ENCODE measurements at places on chromosomes 1 and 21.

DNA sequence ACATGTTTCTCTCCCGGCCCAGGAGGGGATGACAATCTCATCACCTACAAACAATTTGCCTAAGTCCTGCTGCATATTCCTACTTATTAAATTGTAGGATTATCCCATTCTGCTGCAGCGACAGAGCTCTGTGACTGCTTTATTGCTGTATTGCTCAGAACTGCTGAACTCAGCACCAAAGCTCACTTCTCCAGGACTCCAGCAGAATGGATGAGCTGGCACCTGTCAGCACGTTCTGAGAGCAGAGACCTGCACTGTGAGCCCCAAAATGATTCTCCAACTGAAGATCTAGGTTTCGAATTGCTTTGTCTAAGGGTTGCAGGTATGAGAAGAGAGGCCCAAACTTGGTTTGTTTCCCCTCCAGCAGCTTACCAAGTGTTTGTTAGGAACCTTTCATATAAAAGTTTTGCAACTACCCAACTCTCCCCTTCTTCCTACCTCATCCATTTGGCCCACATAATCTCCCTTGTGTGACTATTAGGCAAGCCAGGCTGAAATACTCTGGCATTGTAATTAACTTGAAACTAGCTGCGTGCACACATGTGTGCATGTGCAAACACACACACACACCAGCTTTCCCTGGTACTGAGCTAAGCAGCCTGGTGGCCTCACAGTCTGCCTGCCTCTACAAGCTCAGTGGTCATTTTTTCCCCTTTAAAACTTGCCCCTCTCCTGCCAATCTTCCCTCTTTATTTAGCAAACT lies 161.4 kb upstream of the CAMK1G start:
- DNase-seq = no peak

- DNase-seq = no peak
Observed at GRCh38 chr1:231272880-231273279, 31.9 kb downstream of the GNPAT start.

DNA sequence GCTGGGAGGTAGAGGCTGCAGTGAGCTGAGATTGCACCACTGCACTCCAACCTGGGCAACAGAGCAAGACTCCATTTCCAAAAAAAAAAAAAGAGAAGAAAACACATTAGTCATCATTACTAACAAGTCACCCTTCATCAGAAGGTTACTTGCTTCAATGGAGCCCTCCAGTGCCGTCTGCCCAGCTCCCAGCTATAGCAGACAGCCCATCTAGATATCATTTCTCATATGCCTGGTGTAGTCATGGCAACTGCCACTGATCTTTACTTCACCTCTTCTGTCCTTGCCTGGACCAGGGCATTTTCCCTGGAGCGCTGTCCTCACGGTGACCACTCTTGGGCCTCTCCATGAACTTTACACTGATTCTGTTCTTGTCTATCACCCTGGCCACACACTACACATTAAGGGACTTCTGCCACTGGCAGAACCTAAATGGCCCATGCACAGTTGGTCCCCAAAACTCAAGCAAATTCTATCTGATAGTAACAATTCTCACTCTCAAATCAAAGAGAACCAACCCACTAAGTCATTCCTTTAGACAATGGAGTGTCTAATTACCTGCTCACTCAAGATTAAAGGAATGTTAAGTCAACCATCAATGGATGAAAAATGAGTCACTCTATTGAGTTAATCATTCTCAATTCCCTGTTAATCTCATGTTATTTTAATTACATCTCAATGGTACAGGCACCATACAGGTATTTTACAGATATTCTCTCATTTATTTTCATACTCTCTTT lies 12.9 kb downstream of the GPA33 start:
- no peak for DNase-seq

DNA sequence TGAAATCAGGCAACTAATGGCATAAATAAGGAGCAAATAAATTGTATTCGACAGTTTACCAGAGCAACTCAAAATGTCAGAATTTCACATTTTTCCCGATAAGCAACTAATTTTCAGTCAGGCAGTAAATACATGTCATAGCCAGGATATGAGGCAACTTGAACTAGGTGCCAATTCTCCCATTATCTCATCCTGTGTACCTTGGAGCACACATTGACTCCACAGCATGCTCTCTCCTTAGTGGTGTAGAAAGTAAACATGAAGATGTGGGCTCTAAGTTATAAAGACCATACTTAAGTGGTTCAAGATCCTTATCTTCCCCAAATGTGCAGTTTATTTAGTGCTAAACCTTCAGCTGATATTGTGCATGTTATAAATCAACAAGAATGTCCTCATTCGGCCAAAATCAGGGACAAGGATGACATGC lies 197.8 kb downstream of the VAV3 start:
- no peak for DNase-seq

DNA sequence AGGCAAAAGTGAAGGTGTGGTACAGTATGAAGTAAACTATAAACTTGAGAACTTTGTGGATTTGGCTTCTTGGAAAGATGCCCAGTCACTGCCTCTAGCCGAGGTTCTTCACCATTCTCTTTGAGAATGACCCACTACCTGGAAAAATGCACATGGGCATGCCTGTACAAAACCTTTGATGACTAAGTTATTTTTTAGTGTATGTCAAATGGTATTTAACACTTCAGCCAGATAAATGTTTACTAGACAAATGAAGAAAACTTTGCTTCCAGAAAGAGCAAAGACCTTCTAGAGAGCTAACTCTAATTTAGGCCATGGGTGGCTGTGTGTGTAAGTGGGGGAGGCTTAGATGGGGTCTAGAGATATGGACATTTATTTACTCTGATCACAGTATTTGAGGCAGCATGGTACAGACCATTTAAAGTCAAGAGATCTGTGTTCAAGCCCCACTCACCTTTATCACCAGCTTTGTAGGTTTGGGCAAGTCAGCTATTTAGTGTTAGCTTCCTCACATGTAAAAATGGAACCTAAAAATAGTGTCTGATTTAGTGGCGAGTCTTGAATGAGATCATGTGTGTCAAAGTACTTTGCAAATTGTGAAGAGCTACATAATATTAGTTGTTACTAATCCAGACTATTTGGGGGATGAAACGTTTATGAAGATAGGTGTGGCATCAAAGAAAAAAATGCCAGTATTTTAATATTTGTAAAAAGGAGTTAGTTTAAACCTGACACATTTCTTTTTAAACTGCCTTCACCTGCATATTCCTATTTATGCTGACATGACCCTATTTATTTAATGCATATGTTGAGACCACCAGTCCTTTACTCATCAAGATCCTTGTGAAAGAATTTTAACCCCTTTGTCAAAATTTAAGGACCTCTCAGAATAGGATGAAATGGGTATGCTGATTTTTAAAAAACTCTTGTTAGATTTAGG lies 20.2 kb downstream of the NFYC start:
- DNase-seq = no peak

GRCh38 chr1:185864889-185865517 lies 130.8 kb downstream of the HMCN1 start:
- no peak for DNase-seq

DNA sequence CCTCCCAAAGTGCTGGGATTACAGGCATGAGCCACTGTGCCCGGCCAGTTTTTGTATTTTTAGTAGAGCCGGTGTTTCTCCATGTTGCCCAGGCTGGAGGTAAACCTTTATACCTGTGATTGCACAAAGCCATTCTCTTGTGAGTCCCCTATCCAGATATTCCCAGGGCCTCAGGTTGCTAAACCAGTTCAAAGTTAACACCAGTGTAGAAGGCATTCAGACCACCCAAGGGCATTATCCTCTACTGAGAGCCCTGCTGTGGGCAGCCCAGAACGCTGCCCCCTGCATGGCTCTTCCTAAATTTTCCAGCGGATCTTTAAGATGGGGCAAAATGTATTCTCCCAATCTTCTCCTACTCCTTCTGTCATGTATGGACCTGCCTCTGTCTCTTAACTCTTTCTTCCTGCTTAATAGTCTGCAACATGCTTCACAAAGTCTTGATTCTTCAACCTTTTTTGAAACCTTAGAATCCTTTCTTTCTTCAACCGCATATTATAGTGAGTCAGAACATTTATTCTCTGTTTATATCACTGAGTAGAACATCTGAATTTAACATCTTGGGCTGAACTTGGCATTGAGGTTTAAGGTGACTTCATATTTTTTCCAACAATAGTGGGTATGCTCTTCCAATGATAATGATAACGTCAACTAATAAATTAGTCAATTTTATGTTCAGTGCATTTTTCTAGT lies 36.0 kb downstream of the UBE4B start:
- DNase-seq = no peak

- no peak for DNase-seq
Observed at GRCh38 chr1:38071312-38072256, 25.0 kb upstream of the POU3F1 start.

Data from frontal cortex (tissue), 4 donors.